ENCODE measurements at places on chromosomes 12 and 14.

GRCh38 chr12:700016-700415 lies 36.8 kb upstream of the NINJ2 start:
- no peak for DNase-seq

GRCh38 chr12:20513189-20513588 lies 144.9 kb downstream of the PDE3A start:
- no peak for DNase-seq

DNA sequence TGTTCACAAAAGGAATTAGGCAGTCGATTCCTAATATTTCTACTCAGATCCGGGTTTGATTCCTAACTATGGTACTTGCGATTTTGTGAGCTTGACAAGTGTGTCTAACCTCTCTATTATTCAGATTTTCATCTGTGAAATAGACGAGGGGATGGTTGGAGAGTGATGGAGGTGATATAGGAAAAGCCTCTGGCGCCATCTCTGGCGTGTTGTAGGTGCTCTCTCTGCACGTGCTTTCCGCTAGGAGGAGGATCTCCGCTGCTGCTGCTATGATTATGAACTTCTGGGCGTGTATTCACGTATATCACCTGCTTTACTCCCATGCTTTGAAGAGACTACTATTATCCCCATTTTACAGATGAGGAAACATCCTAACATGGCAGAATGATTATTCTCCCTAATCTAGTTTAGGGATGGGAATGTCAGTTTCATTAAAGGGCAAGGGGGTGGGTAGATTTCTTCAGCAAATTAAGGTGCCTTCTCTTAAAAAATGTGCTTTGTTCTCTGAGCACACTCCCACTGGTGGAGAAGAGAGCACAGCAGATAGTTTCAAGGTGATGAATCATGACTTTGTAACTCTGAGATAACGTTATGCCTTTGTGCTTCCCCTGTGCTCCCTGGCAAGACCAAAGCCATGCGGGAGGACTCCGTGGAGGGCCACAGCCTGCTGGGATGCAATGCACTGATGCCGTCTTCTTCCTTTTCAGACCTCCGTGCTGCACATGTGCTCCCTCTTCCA lies 97.1 kb downstream of the PRIMA1 start:
- no peak for DNase-seq

DNA sequence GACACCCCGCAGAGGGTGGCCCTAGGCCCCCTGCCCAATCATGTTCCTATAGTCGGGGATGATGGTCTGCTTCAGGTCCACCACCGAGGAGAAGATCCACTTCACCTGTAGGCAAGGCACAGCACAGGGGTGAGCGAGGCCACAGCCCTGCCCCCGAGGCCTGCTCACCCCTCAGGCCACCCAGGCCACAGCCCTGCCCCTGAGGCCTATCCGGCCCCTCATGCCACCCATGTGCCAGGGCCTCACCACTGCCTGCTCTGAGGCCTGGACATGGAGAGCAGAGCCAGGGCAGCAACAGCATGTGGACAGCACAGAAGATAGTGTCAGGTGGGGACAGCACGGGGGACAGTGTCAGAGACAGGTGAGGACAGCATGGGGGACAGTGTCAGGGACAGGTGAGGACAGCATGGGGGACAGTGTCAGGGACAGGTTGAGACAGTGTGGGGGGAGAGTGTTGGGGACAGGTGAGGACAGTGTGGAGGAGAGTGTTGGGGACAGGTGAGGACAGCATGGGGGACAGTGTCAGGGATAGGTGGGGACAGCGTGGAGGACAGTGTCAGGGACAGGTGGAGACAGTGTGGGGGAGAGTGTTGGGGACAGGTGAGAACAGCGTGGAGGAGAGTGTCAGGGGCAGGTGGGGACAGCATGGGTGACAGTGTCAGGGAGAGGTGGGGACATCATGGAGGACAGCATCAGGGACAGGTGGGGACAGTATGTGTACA lies 239.7 kb downstream of the TMEM121 start:
- no peak for DNase-seq

DNA sequence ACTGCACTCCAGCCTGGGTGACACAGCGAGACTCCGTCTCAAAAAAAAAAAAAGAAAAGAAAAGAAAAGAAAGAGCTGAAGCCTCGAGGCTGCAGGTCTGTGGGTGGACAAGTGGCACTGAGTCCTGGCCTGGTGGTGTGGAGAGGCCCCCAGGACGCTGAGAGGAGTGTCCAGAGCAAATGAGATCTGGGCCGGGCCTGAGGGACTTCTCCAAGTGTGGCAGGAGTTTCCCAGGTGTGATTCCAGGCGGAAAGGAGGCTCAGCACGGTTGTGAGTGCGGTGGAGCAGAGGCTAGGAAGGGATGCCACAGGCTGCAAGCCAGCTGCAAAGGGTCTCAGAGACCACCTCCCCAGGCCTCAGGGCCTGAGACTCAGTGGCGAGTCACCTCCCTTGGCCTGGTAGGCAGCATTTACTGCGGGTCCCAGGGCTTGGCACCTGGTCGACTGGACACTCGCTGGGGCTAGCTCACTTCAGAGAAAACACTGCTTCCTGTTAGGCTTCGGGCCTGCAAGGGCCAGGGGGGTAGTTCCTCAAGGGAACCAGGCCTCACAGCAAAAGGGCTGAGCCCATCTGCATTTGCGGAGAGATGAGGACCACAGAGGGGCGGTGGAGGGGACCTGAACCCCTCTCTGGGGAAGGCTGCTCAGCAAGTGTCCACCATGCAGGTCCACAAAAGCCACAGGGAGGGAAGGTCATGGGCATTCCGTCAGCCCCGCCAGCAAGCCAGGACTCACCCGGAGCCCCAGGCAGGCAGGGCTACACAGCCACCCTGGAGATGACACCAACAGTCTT lies 11.7 kb downstream of the TTC7B start:
- DNase-seq: no peak

- no peak for DNase-seq
These were observed 33.6 kb downstream of the OR10P1 start for GRCh38 chr12:55670276-55670675.

All from right forelimb (tissue), 1 donor.